ENCODE measurements at places on chromosomes 1 and 21.

GRCh38 chr21:34640858-34641257 is 25.9 kb upstream of the RCAN1 start:
- DNase-seq, result no peak

- DNase-seq, result no peak
These were observed 15.5 kb upstream of the CELA3B start for GRCh38 chr1:21961337-21961736.

GRCh38 chr1:112998592-112999235 is 42.7 kb upstream of the SLC16A1 start:
- DNase-seq, result no peak

- no peak for DNase-seq
These were observed 415.3 kb upstream of the CAMK1G start for GRCh38 chr1:209168204-209168603.

GRCh38 chr21:40829791-40830190 is 17.2 kb downstream of the DSCAM start:
- DNase-seq, result no peak

DNA sequence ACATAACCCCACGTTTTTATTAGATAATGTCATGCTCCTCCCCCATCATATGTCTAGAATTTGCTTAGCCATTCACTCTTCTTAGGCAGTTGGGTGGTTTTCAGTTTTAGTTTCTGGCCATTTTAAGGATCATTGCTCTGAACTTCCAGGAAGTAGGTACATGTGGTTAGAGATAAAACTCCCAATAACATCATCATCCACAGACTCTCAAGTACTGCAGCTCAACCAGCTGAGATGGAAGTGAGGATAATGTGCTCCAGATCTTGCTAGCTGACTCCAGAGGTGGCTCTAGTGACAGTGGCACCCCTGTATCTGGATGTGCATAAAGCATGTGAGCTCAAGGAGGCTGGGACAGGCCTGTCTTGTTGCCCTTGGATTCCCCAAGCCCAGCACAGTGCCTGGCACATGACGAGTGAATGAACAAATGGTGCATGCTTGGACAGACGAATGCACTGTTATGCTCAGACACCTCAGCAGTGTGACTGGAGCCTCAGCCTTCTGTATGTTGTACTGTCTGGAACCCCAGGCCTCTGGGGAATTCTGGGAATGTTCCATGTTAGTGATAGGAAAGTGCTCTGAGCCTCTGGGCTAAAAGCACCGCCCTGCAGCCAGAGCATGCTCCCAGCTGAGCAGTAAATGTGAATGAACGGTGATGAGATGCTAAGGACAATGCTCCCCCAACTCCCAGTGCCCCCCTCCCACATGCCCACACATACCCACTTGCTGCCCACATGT is 16.4 kb upstream of the KCNN3 start:
- DNase-seq, result no peak

GRCh38 chr1:6298940-6299465 is 38.1 kb upstream of the GPR153 start:
- no peak for DNase-seq
